ENCODE measurements at places on chromosomes 1 and 21.

- no peak for DNase-seq
Observed at GRCh38 chr21:18387994-18388393, 15.6 kb downstream of the TMPRSS15 start.

DNA sequence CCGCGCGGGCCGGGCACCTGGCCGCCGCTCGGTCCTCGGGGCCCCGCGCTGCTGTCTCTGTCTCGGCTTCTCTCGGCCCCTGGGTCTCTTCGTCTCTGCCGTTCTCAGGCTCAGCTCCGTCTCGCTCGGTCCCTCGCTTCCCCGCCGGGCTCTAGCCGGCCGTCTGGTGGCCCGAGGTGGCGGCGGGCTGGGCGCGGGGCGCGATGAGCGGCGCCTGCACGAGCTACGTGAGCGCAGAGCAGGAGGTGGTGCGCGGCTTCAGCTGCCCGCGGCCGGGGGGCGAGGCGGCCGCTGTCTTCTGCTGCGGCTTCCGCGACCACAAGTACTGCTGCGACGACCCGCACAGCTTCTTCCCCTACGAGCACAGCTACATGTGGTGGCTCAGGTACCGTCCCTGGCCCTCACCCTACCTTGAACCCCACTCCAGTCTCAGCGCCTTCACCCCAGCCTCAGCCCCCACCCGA lies 355 bp downstream of the SHISAL2A start:
- no peak for DNase-seq

GRCh38 chr1:110928191-110928590 lies 35.5 kb downstream of the LRIF1 start:
- no peak for DNase-seq

- DNase-seq: no peak
Observed at GRCh38 chr1:116855191-116855619, 54.5 kb upstream of the PTGFRN start.

DNA sequence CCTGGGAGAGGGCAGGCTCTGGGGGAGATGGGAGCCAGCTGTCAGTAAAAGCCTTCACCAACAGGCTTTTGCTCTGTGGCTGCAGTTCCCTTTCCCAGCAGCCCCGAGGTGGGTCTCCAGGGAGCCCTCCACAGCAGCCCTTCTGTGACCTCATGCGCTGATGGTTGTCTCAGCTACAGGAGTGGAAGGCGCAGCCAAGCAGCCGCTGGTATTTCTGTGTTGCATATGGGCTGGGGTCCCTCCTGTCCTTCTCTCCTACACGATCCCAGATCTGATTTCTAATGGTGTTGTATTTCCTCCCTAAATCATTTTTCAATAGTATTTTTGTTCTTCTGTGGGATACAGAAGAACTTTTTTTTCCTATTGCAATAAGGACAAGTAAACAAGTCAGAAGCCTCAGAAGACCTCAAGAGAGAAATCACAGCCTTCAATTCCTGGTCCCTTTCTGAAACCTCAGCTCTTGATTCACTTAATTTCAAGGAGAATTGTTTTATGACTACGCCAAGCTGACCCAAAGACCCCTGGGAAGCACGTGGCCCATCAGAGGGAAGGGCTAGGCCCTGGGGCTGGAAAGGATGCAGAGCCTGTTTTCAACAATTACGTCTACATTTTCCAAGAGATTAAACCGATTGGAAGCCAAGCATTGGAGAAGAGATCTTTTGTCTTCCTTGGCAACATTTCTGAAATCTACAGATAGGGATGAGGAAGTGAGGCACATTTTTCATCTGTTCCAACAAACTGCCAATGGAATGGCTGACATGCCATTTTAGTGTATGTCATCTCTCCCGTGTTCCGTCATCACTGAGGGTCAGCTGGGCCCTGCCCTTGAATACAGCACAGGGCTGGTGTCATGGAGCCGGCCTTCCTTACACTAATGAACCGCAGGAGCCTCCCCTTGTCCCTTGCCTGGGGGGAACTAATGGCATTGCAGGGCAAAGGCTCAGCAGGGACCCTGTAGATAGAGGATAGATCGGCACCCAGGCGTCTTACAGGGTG lies 42.0 kb upstream of the SCCPDH start:
- no peak for DNase-seq

GRCh38 chr1:183636334-183636682 lies 725 bp upstream of the ARPC5 start:
- no peak for DNase-seq

- no peak for DNase-seq
Observed at GRCh38 chr1:36337830-36338229, 14.4 kb upstream of the EVA1B start.

- DNase-seq: no peak
Observed at GRCh38 chr1:192933744-192934143, 124.9 kb downstream of the RGS2 start.

DNA sequence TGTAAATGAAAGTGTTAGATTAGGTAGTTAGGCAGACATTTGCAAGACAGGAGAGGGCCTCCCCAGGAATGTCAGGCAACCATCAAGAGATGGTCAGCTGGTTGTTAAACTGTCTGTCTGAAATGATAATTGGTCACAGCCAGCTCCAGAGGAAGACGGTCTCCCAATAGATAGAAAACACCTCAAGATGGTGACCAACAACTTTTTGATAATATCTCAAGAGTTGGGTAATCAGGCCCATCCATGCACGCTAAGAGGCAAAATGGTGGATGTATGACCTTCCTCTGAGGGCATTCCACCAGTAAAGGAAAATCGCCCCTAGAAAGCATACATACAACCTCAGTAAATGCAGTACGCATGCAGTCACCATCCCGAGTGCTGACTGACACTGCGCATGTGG lies 118.2 kb downstream of the MAP3K21 start:
- no peak for DNase-seq

DNA sequence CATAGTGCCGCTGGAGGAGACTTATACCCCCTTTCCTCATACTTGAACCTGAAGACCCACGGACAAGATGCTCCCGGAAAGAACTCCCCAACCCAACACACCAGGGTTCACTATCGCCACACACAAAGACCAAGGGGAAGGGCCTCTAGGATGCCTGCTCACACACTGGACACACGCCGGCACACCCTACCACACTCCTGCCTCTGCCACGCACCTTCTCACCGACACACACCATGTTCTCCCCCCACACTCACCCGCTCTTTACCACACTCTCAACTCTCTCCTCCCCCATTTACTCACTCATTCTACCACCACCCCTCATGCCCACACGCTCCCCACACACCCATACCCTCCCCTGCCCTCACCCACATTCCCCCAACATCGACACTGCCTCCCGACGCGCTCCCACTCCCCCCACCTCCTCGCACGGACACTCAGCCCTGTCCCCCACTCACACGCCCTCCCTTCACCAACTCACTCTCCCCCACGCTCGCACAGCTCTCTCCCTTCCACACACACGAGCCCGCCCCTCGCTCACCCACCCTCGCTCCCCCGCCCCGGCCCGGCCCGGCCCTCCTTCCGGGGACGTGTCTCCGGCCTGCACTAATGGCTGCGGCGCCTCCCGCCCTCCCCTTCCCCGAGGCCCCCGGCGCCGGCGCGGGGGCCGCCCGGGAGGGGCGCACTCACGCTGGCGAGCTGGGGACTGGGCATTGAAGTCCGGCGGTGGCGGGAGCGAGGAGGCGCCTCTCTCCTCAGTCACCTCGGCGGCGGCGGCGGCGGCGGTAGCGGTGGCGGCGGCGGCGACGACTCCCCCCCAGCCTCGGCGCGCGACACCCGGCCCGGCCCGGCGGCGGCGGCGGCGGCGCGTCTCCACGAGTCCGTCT lies 626 bp downstream of the PTP4A2 start:
- peak; percentile 48 for DNase-seq

GRCh38 chr1:197674286-197674685 lies 101.0 kb downstream of the DENND1B start:
- DNase-seq: no peak

GRCh38 chr1:182080955-182081582 lies 19.6 kb upstream of the ZNF648 start:
- no peak for DNase-seq

DNA sequence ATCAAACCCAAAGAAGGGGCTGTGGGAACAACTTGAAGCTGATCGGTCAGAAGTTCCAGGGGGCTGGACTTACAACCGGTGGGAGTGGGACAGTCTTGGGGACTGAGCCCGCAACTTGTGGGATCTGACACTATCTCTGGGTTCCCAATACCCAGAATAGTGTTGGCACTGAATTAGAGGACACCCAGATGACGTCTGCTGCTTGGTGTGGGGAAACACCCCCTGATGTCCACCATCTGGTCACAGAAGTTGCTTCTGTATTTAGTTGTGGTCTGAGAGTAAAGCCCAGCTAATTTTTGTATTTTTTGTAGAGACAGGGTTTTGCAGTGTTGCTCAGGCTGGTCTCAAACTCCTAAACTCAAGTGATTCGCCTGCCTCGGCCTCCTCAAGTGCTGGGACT lies 28.8 kb downstream of the SERBP1 start:
- DNase-seq: no peak

- DNase-seq: no peak
Observed at GRCh38 chr1:43590388-43590925, 59.5 kb upstream of the KDM4A start.

DNA sequence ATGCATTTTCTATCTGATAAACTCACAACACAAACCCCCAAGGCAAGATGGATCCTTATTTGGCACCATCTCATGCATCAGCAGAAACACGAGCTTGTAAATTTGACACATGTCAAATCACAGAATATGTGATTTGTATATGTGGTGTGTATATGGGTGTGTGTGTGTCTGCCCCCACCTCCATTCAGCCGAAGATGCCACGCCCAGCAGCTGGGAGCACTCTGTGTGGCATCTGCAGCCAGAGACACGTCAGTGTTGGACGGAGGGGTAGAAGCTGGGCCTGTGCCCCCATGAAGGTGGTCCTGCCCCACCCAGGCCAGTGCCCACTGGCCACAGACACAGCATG lies 108.4 kb downstream of the CAPN8 start:
- no peak for DNase-seq

DNA sequence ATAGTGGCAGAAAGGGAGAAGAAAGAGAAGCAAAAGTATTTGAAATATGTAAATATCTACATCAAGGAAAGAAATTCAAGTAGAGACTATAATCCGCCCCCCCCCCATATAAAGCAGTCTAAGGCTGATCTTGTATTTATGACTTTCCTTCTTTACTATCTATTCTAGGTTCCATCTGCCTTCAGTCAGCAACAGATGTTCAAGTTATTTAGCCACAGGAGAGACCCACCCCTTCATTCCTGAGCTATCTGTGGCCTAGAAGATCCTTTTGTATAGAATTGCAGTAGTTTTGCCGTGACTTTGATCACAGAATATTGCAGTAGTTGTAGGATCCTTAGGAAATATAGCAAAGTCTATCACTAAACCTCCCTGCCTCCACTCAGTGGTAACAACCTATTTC lies 10.7 kb upstream of the BSDC1 start:
- no peak for DNase-seq

- no peak for DNase-seq
Observed at GRCh38 chr1:98452162-98452561, 209.4 kb upstream of the SNX7 start.

DNA sequence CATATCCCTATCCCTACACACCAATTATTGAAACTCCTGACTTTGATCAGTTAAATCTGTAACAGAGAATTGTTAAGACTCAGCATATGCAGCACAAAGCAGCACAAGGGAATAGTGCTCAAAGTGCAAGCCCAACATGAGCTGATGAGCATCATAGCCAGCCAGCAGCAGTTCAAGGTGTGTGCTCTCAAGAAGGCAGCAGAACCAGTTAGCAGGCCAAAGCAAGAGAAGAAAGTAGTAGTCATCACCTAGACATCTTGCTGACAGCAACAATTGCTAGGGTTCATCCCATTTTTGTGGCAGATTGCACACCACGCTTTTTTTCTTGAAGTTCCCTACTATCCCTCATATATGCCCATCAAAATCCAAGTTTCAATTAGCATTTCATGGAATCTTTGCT lies 478.3 kb downstream of the COL11A1 start:
- no peak for DNase-seq

DNA sequence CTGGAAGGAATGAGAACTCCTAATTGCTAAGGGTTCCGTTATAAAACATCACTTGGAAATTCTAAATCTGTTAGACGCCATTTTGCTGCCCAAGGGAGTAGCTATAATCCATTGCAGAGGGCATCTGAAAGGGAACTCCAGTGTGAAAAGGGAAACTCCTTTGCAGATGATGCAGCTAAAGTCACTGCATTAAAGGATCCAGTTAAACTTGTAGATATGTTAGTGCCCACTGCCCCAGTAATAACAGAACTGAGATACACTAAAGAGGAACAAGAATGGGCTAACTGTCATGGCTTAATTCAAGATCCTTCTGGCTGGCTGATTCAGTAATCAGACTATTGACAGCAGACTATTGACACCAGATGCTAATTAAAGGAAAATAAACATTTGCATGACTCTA lies 81.8 kb upstream of the KIAA0040 start:
- DNase-seq: no peak

DNA sequence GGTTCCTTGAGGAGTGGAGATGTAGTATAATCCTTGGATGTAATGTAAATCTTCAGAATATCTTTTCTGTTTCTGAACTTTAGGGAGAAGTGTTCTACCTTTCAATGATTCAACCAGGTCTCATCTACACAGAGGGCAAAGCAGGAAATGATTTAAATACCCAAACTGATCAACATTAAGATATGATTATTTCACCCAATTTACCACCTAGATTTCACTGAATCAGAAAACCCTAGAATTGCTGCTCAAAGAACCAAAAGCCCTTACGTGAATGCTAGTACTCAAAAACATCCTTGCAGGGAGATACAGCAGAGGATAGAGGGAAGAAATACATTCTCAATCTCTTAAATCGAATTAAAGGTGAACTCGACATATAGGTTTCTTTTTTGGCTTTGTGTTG lies 5.0 kb downstream of the RPTN start:
- DNase-seq: no peak

GRCh38 chr1:154342836-154343472 lies 17.6 kb downstream of the ATP8B2 start:
- DNase-seq: peak; percentile 53

GRCh38 chr21:37561941-37562919 lies 195.7 kb downstream of the DYRK1A start:
- DNase-seq: no peak

- DNase-seq: no peak
Observed at GRCh38 chr1:173328961-173329360, 121.8 kb upstream of the TNFSF4 start.

Measured in stimulated activated CD8-positive, alpha-beta memory T cell treated with anti-CD3 and anti-CD28 coated beads, Interleukin-7, amount 100 ng/mL, for 24 hours (primary cell).